ENCODE measurements at places on chromosomes 6 and 20. TPM values are rescaled to one million over a fixed set of nuclear protein-coding genes. Genes with fewer than 3 reads are reported as not detected.

DNA sequence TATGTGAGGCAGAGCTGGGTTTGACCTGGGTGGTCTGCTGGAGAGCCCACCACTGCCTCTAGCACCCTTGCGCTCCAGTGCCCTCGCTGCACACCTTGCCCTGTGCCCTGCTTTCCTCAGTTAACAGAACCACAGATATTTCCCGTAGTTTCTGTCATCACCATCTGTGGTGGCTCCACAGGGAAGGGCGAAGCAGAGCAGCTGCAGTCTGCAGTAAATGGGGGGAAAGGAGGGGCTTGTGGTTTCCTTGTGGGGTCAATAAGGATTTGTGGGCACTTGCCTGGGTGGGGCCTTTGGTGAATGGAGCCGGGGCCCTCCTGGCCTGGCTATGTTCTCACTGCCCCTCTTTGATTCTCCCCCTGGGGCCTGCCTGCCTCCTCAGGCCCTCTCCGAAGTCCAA is 21.2 kb upstream of the CCDC167 start:
- DNase-seq: no peak

GRCh38 chr20:39893003-39893685 is 795.9 kb downstream of the MAFB start:
- DNase-seq: no peak

DNA sequence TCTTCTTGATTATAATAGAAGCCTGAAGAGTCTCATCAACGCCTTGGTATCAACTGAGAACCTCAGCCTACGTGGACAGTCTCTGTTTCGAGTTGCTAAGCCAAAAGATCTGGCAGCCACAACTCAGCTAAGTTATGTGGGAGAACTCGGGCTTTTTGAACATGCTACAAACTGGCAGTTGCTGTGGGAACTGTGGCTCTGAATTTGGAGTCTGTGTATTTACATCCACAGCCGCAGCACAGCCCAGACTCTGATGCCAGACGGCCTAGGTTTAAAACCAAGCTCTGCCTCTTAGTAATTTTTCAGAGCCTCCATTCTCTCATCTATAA is 35.8 kb downstream of the RIPOR2 start:
- peak; percentile 38 for DNase-seq

DNA sequence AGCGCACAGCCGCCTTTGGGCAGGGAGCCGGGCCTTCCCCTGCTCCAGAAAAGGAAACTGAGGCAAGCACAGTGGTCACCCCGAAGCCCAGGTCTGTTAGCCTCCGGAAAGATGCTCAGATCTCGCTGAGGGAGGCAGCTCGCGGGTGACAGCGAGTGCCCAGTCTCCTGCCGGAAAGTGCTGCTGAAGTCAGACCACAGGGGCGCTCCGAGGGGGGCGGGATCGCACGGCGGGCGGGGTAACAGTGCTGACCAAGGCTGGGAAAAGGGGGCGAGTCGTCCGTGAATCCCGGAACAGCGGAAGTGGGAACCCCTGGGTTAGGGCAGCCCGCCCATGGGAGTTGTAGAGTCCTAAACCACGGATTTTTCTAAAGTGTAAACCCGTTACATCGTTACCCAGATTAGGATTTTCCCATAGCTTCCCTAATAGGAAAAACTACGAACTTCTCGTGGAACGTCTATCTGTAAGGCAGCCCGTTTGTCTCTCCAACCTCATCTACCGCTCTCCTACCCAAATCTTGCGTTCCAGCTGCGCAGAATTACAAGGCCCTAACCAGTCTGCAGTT is 504 bp downstream of the VPS16 start:
- no peak for DNase-seq

Gene TAP1
- polyA plus RNA-seq: 465 TPM

DNA sequence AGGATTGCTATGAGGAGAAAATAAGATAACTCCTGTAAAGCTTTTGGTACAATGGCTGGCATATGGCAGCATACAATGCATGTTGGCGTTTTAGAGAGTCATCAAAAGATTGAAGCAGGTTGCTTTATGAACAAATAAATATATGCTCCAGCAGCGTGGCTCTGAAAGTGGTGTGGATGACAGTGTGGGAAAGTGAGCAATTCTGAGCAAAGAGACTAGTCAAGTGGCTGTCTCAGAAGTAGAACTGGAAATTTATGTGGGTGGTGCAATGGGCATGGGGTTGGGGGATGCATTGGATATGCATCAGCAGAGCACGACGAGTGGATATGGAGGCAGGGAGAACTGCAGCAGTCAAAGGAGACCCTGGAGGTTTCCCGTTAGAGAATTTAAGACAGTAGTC is 66.2 kb upstream of the PHACTR2 start:
- no peak for DNase-seq

Gene EDN1
- not detected for polyA plus RNA-seq

Gene MRPS26
- polyA plus RNA-seq: 76.5 TPM

Gene C2
- polyA plus RNA-seq: 0.74 TPM

- peak; percentile 39 for DNase-seq
Measured at GRCh38 chr6:109008537-109009235, 86.0 kb downstream of the SESN1 start.

DNA sequence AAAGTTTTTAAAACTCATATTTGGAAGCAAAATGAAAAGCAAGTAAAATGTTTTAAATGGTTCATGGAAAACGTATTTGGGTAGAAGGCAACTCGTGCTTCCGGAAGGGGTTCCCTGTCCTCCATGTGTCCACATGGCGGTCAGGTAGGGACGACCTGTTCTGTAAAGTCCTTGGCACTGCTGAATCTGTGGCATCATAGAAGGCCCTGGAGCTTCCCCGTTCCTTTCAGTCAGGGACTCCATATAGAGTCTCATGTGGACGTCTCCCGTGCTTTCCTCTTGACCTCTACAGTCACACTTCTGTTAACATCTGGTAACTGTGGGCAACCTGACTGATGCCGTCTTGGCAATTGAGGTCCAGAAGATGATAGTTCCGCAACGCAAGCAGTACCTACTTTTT is 11.4 kb downstream of the DYNLT1 start:
- DNase-seq: no peak

Gene LY6G6D
- polyA plus RNA-seq: not detected

- no peak for DNase-seq
Measured at GRCh38 chr6:43768983-43769525, 957 bp upstream of the VEGFA start.

DNA sequence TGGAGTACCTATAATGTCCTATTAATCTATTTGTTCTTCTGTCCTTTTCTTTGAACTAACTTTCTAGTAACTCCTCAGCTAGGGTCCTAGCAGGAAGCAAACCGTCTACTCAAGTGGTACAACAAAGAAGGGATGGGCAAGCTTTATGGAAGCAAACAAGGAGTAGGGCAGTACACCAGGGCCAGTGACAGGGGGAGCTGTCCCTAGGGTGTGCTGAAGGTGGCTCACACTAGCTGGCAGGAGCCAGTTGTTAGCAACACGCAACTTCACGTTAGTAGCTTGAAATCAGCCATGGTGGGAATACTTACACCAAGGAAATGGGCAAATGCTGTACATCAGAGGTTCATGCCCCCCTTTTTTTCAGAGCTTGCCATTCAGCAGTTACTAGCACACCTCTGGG is 74.0 kb upstream of the EYA2 start:
- DNase-seq: no peak

DNA sequence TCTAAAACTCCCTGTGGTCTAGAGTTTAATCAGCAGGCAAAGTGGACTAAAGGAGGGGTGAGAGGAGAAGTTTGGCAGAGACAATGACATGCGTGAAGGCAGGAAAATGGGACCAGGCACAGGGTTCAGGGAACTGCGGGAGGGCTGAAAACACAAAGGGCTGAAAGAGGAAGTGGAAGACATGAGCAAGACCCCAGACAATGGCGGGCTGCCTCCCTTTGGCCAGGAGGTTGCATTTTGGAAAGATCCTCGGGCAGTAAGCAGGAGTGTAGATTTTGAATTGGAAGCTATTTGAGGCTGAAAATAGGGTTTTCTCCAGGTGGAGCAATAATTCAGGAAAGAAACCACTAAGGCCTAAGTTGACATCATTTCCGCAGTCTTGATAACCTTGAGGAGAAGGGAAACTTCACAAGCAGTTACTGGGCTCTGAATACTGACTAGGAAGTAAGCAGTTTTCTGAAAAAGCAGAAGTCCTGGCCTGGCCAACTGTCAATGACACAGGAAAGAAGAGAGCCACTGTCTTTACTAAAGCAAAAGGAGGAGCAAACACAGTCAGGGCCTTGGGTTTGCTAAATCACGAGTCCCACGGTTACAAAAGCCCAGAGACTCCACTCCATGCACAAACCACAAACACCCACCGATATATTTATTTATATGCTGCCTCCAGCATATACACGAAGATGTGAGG is 3.4 kb downstream of the LY86 start:
- DNase-seq: peak; percentile 32

- DNase-seq: no peak
Measured at GRCh38 chr6:56242346-56242745, 5.0 kb downstream of the COL21A1 start.

- no peak for DNase-seq
Measured at GRCh38 chr6:154386848-154387717, 30.5 kb upstream of the IPCEF1 start.
